ENCODE measurements at places on chromosomes 2 and 18.

- no peak for DNase-seq
Observed at GRCh38 chr2:157661776-157662175, 33.1 kb upstream of the ACVR1C start.

GRCh38 chr2:3595404-3595803, 492 bp downstream of the COLEC11 start:
- DNase-seq = no peak

DNA sequence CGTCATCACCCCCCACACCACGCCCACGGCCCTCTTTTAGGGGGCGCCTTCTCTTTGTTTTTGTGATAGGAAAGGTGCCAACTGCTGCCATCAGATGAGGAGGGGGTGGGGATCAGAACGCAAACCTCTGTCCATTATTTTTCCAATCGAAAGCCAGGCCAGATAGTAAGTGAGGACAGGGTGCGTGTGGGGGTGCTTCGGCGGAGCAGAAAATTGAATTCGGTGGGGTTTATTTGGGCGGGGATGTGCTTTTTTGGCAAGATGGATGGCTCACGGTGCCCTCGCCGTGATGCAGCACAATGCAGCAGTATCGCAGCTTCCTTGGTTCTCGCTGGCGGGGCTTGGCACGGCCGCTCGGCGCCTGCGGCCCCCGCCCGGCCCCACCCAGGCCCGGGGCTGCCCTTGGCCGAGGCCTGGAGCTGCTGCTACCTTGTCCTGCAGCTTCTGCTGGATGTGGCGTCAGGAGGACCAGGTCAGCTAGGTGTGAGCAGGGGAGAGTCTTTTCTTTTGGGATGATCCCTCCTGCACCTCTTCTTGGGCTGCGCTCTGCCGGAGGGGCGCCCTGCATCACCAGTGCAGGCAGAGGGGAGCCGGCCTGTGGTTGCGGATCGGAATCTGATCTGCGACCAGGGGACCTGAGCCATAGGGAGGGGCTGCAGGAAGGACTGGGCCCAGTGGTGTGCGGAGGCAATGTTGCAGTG, 1.3 kb downstream of the SPTBN1 start:
- peak; percentile 60 for DNase-seq

- no peak for DNase-seq
Observed at GRCh38 chr2:132497591-132497990, 81.0 kb downstream of the GPR39 start.

DNA sequence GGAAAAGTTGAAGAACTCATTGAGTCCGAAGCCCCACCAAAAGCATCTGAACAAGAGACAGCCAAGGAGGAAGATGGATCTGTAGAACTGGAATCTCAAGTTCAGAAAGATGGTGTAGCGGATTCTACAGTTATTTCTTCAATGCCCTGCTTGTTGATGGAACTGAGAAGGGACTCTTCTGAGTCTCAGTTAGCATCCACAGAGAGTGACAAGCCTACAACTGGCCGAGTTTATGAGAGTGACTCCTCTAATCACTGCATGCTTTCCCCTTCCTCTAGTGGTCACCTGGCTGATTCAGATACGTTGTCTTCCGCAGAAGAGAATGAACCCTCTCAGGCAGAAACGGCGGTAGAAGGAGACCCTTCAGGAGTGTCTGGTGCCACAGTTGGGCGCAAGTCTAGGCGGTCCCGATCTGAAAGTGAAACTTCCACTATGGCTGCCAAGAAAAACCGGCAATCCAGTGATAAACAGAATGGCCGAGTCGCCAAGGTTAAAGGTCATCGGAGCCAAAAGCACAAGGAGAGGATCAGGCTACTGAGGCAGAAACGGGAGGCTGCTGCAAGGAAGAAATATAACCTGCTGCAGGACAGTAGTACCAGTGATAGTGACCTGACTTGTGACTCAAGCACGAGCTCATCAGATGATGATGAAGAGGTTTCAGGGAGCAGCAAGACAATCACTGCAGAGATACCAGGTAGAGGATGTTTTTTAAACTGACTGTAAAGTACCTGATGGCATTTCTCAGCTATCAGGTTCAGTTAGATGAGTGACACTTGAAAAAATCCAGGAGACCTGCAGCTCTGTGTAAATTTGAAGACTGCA, 111.9 kb downstream of the HAUS1 start:
- no peak for DNase-seq

GRCh38 chr18:79902640-79903039, 48.8 kb downstream of the SLC66A2 start:
- DNase-seq = no peak

DNA sequence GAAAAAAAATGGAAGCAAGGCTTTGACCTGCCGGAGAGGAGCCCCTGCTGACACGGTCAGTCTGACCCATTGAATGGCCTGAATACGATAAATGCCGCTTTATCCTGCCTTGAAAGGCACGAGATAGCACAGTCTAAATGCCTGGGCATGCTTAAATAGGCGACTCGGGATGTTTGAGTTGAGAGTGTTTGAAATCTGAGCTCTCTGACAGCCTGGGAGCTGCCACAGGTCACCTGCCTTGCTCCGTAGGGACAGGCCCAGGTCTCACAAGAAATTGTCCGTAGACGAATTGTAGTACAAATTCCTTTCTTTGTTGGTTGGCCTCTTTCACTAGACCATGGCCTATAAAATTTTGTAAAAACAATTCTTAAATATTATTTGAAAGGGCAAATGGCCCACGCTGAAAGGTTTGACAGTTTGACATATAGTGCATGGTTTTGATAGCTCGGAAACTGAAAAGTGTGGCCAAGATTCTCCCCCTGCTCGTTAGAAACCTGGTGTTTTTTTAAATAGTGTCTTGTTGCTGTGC, 72.8 kb downstream of the MEIS1 start:
- peak; percentile 3 for DNase-seq

DNA sequence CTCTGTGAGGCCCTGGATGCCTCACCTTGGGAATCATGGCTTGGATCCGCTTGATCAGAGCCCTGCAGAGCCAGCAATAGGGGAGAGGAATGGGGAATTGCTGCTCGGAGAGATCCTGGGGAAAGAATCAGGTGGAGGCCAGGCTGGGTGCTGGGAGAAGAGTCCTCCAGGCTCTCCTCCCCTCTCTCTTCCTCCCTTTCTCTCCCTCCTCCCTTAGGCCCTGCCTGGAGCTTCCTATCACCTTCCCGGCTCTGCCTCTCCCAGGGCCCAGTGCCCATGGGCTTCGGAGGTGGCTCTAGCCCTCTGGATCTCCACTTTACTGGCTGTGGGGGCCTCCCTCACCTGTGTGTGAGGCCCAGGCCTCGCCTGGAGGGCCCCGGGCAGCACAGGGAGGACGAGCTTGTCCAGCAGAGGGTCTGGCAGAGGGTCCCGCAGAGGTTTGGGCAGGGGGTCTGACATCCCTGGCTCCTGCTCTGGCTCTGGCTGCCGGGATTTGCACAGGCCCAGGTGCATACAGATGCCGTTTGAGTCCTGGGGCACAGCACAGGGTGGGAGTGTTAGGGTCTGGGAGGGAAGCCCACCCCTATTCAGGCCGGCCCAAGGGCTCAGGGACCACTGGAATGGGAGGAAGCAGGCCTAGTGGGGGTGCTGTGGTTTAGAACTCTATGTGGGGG, 2.6 kb downstream of the SFTPB start:
- DNase-seq = no peak

DNA sequence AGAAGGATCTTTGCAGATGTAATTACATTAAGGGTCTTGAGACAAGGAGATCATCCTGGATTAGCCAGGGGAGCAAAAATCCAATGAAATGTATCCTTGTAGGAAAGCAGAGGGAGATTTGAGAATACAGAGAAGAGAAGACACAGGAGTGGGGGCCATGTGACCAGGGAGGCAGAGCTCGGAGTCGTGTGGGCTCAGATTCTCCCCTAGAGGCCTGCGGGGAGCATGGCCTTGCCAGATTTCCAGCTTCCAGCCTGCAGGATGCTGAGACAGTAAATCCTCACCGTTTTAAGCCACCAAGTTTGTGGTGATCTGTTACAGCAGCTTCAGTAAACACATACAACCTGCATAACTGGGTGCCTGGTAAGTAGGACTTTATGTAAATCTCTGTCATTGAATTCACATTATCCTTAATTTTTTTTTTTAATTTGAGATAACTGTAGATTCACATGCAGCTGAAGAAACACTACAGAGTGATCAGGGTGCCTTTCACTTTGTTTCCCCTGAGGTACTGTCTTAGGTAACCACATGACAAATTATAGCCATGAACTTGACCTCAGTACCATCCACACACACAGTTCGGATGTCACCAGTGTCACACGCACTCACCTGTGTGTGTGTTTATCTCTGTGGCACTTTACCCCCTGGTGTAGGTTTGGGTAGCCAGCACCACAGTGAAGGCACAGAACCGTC, 138.4 kb upstream of the HDAC4 start:
- no peak for DNase-seq

Data from Daoy (cell line).